Cardiac muscle cell (in vitro differentiated cells and primary cell): ENCODE measurements at places on chromosomes 2 and 18. TPM values are rescaled to one million over a fixed set of nuclear protein-coding genes. Genes with fewer than 3 reads are reported as not detected.

GRCh38 chr2:19899985-19900930 is 1.5 kb downstream of the TTC32 start:
- no peak for DNase-seq

DNA sequence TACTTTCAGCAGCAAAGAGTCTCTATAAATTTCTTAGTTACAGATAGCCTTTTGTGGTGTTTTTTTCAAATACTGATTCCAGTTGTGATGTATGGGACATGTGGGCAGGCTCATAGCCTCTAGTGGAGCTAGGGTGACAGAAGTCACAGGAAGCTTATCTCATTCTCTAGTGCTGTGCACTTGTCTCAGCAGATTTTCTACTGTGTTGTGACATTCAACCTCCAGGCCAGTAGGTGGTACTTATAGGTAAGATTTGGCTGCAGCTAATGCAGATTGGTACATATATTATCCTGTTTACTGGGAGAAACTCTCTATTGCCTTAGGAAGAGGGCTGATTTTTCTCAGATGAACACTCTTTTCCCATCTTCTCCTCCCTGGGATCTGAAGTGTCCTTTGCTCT is 176.2 kb downstream of the CALCRL start:
- DNase-seq, result no peak

LDLRAD4 gene
- total RNA-seq, result 7.9 and 10.5 TPM in 2 replicates

GRCh38 chr2:64036034-64036705 is 16.9 kb upstream of the VPS54 start:
- peak; percentile 60 for DNase-seq

- DNase-seq, result peak; percentile 20
Observed at GRCh38 chr2:138476940-138477339, 24.6 kb upstream of the SPOPL start.

DNA sequence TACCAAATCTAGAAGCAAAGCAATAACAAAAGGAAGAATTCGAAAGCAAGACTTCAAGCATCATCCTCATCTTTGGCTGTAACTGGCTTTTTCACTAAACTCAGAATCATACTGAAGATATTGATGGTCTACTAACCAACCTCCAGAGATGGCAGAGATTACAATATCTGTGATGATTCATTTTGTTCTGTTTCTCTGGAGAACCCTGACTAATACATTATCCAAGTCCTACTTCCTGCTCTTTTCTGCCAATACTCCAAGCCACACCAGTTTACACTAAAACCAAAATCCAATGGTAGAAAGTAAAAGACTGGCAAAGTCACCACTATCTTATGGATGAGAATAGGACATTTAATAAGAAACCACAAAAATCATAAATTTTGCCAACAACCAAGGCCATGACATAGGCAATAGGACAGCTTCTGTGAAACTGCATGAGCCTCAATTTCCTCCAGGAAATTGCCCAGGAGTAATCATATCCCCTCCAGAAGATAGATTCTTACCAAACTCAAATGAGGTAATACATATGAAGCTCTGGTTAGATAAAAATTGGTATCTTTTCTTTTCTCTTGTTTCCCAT is 159.8 kb downstream of the METTL4 start:
- DNase-seq, result peak; percentile 29

CYTIP gene
- total RNA-seq, result not detected in 2 replicates

GRCh38 chr2:129377078-129377469 is 602.4 kb upstream of the RAB6C start:
- no peak for DNase-seq

DNA sequence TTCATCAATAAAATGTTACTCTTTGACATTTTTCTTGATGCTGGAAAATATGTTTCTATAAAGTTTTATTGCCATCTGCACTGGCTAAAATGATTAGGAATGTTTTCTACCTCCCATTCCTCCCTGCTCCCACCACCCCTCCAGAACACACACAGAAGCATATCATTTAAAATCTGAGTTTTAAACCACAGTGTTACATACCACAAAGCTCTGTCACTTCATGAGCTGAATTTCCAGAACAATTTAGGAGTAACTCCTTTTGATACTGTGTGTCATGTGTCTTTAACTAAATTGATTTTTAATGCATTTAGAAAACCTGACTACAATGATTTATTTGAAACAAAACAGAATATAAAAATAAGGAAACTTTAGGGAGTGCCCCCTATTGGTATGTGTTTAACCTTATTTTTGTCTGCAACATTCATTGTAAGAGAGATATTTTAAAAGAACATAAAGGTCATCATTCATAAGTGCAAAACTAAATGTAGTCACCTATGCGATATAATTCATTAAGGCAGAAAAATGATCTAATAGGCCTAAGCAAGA is 52.0 kb downstream of the FEZ2 start:
- no peak for DNase-seq

SPC25 gene
- total RNA-seq, result 3.3 and 10.1 TPM in 2 replicates

FER1L5 gene
- total RNA-seq, result 0.63 and 2.1 TPM in 2 replicates

DNA sequence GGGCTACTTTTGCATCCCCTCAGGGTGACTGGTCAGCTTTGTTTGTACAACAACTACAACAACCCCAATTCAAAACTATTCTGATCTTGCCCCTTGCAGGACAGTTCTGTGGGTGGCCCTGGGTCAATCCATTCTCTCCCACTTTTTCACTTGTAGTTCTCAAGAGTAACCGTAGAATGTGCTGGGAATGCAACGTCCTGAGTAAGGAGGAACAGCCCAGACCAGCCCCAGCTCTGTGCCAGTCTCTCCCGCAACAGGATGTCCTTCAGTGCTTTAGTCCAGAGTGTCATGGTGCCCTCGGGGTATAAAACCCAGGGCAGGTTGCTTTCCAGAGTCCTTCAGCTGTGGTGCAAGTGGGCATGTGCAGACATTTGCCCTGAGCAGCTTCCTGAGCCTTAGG is 22.1 kb upstream of the TEX51 start:
- DNase-seq, result no peak

DNA sequence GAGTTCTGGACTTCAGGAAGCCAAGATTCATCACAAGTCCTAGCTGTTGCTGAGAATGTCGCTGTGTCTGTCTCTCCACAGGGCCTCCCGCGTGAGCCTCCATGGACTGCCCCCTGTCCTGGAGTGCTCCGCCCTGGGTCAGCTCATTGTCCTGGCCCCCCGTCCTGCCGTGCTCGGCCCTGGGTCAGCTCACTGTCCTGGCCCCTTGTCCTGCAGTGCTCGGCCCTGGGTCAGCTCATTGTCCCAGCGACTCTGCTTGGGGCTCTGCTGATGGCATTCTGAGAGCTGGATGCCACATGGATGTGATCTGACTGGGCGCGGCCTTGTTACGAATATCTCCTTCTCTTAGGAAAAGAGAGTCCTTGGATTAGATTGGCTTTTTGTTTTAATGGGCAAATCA is 78.5 kb downstream of the EIPR1 start:
- no peak for DNase-seq

IL1F10 gene
- not detected in 2 replicates for total RNA-seq

ADD2 gene
- 16.0 and 40.0 TPM in 2 replicates for total RNA-seq

DNA sequence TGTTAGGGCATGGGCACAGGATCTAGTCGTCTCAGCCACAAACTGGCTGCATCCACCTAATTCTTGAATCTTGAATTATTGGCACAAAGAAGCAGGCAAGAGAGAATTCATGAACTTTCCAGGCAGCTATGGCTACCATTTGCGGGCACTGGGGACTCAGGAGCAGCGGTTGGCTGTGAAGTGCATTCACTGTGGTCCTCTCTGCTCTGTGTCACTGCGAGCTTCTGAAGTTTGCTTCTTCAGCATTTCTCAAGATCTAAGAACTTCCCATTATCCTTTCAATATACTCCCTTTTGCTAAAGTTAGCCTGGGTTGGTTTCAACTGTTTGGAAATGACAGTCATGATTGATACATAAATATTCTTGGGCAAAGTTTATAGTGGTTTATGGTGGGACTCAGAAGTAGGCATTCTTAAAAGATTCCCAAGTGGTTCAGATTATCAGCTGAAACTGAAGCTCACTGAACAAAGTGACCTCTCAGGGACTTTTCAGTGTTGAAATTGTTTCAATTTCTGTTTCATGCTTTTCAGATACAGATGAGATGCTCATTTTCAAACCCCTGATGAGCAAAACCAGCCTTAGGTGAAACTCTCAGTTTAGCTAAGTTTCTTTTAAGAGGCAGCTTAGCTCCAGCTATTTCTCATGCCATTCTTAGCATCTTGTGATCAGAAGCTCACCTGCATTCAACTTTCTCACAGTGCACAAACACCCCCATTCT is 1258.3 kb upstream of the GYPC start:
- DNase-seq, result no peak

- DNase-seq, result peak; percentile 51
Observed at GRCh38 chr2:40105593-40105992, 326.5 kb upstream of the THUMPD2 start.

GBX2 gene
- 0.89 TPM in 1 of 2 replicates, not detected in the other for total RNA-seq

DNA sequence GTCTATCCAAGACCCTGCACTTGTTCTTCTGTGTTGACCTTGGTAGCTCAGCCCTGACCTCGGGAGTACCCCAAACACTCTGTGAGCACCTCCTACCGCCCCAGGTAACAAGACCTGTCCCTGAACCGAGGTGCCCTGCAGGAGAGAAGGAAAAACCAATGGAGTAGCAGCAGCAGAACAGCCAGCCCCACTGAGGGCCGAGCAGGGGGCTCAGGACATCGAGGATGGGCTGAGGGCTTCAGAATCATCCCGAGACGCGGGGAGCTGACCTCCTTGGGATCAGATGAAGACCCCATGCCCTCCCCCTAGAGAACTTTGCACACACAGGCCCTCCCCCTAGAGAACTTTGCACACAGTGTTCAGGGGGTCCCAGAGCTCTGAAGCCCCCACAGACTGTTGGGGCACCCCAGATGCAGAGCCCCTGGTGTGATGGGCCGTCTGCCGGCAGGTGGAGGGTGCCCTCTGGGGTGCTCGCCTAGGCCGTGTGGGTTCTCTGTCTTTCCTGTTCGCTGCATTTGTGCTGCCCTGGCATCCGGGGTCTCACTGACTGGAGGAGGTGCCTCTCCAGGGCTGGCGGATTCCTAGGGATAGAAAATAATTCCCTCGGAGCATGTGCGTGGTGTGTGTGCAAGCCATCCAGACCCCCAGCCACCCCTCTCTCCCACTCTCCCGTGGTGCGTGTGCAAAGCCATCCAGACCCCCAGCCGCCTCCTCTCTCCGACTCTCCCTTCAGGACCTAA is 189.1 kb downstream of the TWIST2 start:
- no peak for DNase-seq

DNA sequence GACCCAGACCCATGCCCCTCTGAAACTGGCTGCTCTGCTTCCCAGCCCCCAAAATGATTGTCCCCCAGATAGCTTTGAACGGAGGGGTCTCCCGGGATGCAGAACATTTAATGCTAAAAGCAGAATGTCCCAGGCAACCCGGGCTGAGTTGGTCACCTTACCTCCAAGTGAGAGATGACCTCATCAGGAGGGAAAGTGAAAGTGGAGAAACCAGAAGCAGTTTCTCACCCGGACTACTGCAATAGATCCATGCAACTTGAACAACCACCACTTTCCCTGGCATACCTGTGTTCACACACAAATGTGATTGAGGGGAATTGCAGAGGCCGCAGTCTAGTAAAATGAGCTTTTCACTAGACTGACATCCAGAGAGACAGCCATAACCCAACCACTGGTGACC is 75.3 kb upstream of the NPAS2 start:
- DNase-seq, result peak; percentile 47

DNA sequence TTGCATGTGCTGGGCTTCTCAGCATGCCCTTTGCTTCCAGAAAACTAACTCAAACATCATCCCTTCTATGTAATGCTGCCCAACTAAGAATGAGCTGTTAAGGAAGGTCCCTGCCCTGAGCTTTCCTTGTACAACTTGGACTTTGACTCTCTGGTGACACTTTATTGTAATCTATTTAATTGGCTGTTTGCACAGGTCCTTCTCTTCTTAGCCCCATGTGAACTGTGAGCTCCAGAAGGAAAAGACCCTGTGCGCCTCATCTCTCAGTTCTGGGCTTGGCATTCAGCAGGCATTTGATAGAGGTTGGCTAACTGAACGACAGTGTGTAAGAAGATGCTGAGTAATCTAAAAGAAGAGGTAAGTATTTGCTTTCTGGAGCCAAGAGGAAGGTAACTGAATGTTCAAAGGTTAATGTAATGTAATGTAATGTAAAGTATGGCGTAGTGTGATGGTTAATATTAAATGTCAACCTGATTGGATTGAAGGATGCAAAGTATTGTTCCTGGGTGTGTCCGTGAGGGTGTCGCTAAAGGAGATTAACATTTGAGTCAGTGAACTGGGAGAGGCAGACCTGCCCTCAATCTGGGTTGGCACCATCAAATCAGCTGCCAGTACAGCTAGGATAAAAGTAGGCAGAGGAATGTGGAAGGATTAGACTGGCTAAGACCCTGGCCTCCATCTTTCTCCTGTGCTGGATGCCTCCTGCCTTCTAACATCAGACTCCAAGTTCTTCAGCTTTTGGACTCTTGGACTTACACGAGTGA is 60.8 kb upstream of the CCDC195 start:
- DNase-seq, result no peak
